T-helper 9 cell (primary cell): ENCODE measurements at places on chromosomes 3 and 15.

DNA sequence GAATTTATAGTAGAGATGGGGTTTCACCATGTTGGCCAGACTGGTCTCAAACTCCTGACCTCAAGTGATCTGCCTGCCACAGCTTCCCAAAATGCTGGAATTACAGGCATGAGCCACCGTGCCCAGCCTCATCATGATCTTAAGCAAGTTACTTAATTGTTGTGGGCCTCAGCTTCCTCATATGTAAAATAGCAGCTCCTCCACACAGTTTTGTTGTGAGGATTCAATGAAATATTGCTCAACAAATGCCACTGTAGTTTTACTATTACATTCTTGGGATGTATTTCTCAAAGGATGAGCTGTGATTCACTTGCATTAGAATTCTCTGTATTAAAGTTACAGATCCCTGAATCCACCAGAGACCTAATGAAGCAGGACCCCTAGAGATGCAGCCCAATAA is 168.8 kb downstream of the ADAMTS9 start:
- DNase-seq, result no peak

GRCh38 chr3:36381311-36381956 is 1.1 kb downstream of the STAC start:
- DNase-seq, result no peak

DNA sequence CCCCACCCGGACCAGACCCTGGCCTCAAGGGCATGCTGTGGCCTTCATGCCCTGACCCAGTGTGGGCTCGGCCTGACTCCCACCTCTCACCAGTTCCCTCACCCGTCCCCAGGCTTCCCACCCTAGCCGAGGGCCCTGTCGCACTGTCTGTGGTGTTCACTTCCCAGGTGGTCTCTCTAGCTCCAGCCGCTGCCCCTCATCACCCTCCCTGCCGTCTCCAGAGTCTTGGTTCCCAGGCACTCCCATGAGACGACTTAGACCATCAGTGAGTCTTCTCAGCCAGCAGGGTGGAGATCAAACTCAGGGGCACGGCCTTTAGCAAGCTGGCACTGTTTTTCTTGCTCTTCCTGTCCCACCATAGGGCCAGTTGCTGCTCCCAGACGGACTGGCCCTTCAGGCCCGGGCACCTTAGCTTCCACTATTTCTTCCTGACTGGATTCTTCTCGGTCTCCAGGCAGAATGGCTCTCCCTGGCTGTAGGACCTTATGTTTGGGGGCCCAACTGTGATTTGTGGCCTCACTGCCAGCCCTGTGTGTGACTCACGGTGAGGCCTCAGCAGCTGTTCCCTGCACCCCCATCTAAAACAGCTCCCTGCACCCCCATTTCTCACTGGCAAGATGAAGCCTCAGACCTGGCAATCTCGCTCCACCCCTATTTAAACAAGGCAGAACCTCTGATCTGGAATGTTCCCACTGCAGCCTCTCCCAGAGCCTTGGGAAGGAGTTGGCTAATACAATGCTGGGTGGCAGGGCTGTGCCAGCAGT is 9.4 kb upstream of the PCSK6 start:
- no peak for DNase-seq

GRCh38 chr3:120022729-120023128 is 71.5 kb downstream of the GSK3B start:
- no peak for DNase-seq

GRCh38 chr15:48945386-48945785 is 18.3 kb downstream of the SHC4 start:
- DNase-seq, result no peak

DNA sequence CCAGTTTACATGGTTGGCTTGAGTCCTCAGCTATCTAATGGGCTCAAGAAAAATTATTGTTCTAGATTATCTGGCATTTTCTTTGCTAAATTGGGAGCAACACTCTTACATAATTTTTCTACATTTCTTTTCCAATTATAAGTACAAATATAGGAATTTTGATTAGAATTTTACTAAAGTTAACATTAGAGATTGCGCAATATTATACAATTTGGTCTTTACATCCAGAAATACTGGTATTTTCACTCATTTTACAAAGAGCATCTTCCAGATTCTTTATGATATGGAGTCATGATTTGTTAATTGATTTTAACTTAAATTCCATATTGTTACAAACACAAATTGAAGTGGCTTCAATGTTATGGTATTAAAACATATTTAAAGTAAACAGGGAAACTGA is 19.7 kb upstream of the GOLGB1 start:
- DNase-seq, result no peak

- DNase-seq, result no peak
Measured at GRCh38 chr15:74857082-74857655, 14.2 kb upstream of the ULK3 start.

GRCh38 chr3:192636517-192637444 is 90.6 kb downstream of the FGF12 start:
- DNase-seq, result no peak

GRCh38 chr3:70090322-70090913 is 90.9 kb downstream of the SAMMSON start:
- no peak for DNase-seq

DNA sequence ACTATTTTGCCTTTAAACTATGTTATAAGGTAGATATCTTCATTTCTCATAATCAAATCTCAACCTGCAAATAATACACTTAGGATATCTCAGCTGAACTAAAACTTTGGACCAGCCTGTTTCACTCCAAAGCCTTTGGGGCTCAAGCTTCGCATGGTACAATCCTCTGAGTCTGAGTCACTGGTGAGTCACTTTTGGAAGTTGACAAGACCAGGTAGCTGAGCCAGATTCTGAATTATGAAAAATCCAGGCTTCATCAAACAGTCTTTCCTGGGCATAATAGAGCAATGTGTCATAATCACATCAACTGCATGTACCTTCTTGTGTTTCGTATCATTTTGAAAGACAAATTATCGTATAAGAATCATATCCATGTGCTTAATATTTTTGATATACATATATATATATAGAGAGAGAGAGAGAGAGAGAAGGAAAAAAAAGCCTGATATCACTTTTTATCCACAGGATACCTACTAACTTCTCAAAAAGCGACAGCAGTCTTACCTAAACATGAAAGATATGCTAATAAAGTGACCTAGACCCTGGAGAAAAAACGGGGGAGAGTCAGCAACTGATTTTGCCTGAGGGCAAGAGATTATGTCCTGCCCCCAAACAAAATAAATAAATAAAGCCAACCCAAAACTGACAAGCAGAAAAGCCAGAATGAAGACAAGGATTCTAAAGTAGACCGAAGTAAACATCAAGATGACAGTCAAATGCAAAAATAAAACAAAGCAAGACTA is 263.9 kb upstream of the TGFBR2 start:
- no peak for DNase-seq
